ENCODE measurements at places on chromosomes 12 and 14.

- DNase-seq, result no peak
Measured at GRCh38 chr12:116539361-116539771, 19.8 kb upstream of the MAP1LC3B2 start.

DNA sequence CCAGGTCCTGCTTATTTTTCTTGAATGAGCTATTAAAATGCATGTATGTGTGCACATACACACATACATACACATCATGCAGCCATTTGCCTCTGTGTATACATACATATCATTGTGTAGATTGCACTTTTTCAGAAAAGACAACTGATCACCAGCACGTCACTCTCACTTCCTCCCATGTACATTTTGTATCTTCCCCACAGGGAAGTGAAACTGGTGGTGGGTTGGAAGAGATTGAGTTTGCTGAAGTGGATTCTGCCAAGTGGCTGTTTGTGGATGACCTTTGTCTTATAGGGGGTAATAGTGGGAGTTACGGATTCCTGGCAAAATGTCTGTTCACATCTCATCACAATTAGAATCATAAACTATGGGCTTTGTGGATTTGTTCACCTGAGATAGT lies 448.6 kb downstream of the RAD51B start:
- no peak for DNase-seq

GRCh38 chr14:88614218-88614907 lies 51.5 kb downstream of the ZC3H14 start:
- peak; percentile 33 for DNase-seq

- peak; percentile 55 for DNase-seq
Measured at GRCh38 chr14:59161561-59162175, 26.8 kb upstream of the DAAM1 start.

- DNase-seq, result no peak
Measured at GRCh38 chr12:58647495-58647894, 272.8 kb downstream of the LRIG3 start.

DNA sequence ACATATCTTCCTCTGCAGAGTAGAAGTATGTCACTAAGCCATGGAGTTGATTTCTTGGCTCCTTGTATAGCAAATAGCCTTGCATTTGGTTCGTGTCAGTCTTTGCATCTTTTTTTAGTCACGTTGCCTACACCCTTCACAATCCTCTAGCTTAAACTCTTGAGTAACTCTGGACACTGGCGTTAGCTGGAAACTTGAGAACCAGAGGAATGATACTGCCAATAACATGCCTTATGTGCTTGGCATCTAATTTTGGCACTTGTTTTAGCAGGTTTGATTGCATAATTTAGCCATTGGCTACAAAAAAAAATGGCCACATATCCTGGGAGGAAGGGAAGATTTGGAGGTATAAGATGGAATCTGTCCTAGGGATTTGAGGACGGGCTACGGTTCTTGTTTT lies 136.2 kb downstream of the ETV6 start:
- DNase-seq, result peak; percentile 67

DNA sequence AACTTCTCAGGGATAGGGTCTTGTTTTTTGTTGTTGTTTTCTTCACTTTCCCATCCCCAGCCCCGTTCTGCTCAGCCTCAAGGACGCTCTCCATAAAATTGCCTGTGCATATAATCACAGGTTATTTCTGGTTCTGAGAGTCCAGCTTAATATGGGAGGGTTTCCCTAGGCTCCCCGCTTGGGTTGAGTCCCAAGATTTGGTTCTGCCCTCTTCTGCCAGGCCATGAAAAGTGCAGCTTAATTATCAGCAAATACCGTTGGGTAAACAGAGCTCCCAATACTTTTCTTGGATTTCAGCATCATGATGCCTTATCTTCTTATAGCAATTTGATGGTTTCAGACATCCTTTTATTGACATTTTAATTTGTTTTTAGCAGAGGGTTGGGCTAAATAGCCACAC lies 75.6 kb downstream of the GRIN2B start:
- no peak for DNase-seq

- DNase-seq, result no peak
Measured at GRCh38 chr12:29025937-29026336, 123.1 kb upstream of the FAR2 start.

GRCh38 chr12:122849352-122850047 lies 14.2 kb downstream of the HIP1R start:
- DNase-seq, result no peak

GRCh38 chr14:68680541-68681051 lies 112.3 kb downstream of the ZFP36L1 start:
- DNase-seq, result no peak

- DNase-seq, result no peak
Measured at GRCh38 chr14:82134411-82134810, 600.8 kb upstream of the SEL1L start.

- DNase-seq, result no peak
Measured at GRCh38 chr12:49982246-49983087, 9.7 kb downstream of the AQP6 start.

DNA sequence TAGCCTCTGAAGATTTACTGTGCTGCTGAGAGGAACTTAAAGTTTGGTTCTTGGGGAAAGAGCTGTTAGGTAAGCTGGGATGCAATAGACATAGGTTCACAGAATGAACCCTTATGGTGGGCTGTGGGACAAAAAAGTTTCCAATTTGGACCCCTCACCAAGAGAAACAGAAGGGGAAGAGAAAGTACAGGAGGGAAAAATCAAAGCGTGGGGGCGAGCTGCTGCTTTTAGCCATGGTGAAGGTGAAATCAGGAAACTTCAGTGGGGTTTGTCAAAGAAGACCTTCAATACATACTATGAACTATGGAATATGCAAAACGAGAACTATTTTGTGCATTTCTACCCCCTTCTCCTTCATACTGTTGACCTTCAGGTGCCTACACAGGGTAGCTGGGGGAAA lies 10.6 kb upstream of the NINJ2 start:
- no peak for DNase-seq

GRCh38 chr12:109538191-109538863 lies 35.0 kb downstream of the MMAB start:
- no peak for DNase-seq
